ENCODE measurements at places on chromosomes 12 and 14.

DNA sequence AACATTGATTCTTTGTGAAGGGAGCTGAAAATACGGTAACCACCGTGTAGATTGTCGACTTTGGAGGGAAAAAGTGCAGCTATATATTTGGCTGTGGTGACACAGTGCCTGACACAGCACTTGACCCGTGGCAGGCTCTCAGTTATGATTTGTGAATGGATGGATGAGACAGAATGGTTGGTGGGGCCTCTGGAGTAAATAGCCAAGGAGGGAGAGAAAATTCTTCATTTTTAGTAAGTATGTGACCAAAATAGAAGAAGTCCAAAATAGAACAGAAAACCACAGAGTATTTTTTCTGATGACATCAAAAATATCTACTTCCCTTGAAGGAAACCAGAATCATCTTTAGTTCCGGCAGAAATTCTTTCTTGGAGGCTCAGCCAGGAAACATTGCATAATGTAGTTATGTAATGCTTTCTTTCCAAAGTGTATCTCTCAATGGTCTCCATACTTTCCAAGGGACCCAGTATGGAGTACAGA lies 82.0 kb upstream of the WSCD2 start:
- DNase-seq: no peak

DNA sequence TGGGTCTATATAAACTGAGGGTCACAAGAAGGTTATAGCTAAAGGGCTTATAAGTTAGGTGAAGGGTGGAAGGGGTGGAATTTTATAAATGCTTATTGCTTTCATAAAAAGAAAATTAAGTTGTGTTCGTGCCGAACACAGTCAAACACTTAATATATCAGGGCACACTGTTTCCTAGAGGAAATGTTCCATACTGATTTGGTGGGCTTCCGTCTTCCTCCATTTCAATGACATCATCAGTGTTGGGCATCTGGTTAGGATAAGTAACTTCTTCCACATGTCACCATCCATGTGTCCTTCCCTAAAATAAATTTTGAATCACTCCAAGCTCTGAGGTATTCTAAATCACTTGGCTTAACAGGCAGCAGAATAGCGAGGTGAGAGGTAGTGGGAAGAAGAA lies 466.4 kb downstream of the MED13L start:
- DNase-seq: no peak

DNA sequence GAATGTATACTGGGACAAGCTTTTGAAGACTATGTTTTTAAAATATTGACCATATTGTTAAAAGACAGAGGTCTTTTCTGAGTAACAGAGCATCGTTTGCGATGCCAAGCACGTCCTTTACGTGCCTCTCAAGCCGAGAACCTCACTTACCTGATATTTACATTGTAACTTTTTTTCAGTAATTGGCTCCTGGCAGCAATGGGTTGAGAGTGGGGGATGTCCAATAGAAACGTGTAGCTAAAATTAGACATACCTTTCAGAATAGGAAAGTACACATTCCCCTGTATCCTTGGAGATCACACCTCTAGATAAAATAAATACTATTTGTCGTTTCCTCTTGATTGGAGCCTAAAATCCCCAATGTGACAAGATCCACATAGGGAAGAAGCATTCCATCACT lies 222.2 kb upstream of the RGS6 start:
- no peak for DNase-seq

GRCh38 chr12:121794534-121795033 lies 1.1 kb upstream of the RHOF start:
- no peak for DNase-seq

GRCh38 chr12:105813201-105813600 lies 325.6 kb downstream of the NUAK1 start:
- DNase-seq: no peak

- no peak for DNase-seq
Observed at GRCh38 chr14:105336477-105337287, 22.1 kb downstream of the PACS2 start.

- DNase-seq: no peak
Observed at GRCh38 chr14:63182968-63183367, 21.3 kb upstream of the RHOJ start.
